Prostate gland (tissue), 2 donors: ENCODE measurements at places on chromosomes 12 and 14.

DNA sequence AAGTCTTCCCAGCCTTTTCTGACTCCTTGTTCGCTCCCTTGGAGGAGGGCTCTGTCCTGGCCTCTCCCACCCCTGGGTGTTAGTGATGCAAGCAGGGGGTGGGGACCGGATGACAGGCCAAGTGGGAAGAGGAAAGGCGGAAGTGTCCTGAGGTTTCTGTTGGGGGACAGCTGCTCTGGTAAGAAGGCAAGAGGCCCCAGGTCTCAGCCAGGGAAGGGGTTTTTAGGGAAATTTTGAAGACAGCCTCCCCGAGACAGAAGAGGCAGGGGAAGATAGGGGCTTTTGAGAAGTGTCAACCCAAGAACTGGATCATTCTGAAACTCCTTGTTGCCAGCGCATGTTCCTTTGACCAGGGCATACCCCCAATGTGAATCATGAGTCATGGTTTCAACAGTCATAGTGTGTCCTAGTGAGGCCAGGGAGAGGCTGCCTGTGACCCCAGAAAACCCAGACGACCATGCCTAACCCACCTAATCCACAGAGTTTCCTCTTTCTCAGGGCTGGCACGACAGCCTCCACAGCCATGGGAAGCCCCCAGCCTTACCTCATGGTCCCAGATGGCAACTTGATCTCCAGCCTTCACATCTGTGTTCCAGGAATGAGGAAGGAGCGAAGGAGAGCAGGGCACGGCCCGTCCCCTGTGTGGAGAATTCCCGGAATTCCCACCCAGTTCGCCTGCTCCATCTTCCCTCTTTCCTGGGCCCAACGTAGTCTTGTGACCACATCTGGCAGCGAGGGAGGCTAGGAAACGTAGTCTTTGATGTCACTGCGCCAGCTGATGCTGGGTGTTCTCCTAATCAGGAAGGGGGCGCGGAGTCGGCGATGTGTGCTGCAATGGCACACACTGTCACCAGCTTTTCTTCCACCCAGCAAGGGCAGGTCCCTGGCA lies 4.9 kb upstream of the GPR132 start:
- DNase-seq = no peak

DNA sequence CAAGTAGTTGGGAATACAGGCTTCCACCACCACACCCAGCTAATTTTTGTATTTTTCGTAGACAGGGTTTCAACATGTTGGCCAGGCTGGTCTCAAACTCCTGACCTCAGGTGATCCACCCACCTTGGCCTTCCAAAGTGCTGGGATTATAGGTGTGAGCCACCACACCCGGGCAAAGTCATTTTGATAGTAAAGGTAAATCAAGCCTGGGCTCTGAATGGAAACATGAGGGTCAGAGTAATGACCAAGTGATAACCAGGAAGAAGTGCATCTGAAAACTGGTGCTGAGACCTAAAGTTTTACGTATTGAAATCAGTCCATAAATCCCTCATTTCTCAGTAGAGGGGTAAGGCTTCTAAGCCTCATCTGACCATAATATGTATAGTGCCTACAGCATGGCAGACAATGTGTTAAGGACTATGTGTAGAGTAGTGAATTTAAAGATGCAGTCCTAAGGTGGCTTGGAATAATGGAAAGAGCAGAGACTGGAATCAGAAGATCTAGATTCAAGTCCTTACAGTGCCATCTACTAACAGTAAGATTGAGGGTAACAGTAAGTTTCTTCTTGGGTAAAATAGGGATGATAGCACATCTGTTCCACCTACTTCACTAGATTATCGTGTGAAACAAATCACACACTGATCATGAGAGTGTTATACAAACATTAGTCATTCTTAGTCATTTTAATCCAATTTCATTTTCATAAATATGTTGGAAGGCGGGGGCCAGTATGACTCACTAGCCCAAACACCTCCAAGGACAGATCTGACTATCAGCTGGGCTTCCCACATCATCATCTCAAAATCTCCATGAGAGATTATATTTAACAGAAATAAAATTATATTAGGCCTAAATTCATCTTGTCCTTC lies 11.2 kb downstream of the MAP4K5 start:
- no peak for DNase-seq

- DNase-seq = no peak
Measured at GRCh38 chr12:28027947-28028724, 55.6 kb upstream of the PTHLH start.

- no peak for DNase-seq
Measured at GRCh38 chr14:65177551-65177950, 75.2 kb upstream of the MAX start.

DNA sequence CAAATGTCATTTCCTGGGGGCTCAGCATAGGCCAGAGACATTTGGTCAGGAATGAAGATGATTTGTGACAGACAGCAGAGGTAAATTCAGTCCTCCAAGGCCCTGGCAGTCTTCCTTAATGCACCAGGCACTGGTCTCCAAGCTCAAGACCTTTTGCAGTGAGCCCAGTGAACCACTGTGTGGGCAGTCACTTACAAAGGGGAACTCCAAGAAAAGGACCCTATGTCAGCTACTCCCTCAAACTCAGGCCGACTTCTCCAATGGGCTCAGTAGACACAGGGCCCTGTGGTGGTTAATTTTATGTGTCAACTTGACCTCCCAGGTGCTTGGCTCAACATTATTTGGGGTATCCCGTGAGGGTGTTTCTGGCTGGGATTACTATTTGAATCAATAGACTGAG lies 29.3 kb upstream of the PLEK2 start:
- DNase-seq = no peak

GRCh38 chr12:62190689-62191490 lies 69.3 kb upstream of the USP15 start:
- DNase-seq = no peak

GRCh38 chr14:103530390-103530789 lies 1.4 kb downstream of the TRMT61A start:
- no peak for DNase-seq

GRCh38 chr14:52837451-52837850 lies 46.0 kb upstream of the GNPNAT1 start:
- no peak for DNase-seq

DNA sequence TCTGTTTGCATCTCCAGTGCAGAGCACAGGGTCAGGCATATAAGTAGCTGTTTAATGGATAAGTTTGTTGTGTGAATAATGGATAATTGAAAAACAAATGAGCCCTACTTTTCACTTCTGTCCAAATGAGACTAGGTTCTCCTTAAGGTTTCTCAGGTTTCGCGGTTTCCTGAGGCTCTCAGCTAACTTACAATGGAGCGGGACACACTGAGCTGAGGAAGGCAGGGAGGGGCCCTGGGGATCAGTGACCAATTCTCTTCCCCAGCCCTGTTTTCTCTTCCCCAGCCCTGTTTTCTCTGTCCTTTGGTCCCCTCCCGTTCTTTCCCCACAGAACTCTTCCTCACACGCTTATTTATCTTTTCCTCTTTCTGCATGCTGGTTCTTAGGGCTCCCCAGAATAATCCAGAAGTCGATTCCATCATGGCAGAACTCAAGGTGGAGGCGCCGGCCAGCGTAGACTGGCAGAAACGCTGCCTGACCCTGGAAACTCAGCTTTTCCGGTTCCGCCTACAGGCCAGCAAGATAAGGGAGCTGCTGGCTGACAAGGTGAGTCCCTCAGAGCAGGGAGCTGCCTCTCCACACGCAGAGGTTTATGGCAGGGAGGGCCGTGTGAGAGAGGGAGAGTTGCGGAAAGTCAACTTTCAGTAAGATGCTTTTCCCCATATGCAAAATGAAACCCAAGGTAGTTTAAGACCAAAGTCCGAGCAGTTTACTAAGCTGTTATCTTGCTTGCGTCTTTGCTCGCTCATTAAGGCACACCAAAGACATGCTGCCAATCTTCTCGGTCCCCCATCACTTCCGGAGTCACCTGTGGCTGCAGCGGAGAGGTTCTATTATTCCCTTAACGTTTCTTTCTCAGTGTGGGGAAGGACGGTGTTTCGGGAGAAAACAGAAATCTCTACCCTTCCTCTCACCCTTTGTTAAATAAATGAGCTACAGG lies 8.6 kb downstream of the PLEKHH1 start:
- no peak for DNase-seq

DNA sequence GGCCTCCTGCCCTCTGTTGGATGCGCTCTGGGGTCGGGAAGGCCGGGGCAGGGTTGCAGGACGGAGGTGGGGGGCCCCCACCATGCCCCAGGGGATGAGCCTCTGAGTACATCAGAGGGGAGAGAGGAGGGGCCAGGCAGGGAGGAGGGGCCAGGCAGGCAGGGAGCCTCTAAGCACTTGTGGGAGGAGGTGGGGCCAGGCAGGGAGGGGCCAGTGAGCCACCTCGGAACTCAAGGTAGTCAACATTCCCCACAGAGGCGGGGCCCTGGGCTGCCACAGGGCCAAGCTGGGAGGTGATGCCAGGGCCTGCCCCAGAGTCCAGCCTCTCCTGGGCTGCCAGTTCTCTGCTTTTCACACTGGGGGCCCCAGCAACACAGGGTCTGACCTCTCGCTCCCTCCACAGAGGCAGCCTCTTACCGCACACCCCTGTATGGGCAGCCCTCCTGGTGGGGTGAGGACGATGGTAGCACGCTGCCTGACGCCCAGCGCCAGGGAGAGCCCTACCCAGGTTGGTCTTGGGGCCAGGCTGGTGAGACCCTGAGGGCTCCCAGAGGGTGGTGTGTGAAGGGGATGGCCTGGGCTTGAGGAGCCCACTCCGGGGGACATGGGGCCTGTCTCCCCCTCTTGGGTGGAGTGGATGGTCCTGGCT lies 17.4 kb downstream of the CEP170B start:
- peak; percentile 57 for DNase-seq

- DNase-seq = no peak
Measured at GRCh38 chr14:87696485-87696884, 296.5 kb downstream of the GALC start.

DNA sequence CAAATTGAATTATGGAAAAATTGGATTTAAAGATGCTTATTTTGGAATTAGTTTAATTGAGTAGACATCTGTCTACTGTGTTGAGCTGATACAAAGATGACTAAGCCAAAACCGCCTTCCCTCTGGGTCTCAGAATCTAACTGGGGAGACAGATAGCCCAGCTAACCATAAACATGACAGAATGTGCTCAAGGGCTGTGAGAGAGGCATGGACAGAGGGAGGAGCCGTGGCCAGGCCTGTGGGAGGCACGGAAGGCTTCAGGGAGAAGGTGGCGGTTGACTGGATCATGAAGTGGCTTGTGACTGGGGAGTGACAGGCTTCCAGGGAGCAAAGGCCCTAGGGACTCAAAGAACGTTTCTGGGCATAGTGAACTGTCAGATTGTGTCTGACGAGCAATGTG lies 74.6 kb downstream of the DACT1 start:
- no peak for DNase-seq

GRCh38 chr12:57720606-57721595 lies 17.6 kb downstream of the AGAP2 start:
- no peak for DNase-seq

GRCh38 chr14:72869407-72870329 lies 24.2 kb downstream of the DPF3 start:
- DNase-seq = no peak

- DNase-seq = peak; percentile 90
Measured at GRCh38 chr12:49842519-49843352, at the start of gene BCDIN3D. Gene BCDIN3D, minus strand, starts transcription at chr12:49843106. Its CDS starts 19 bp downstream, at chr12:49843087.

DNA sequence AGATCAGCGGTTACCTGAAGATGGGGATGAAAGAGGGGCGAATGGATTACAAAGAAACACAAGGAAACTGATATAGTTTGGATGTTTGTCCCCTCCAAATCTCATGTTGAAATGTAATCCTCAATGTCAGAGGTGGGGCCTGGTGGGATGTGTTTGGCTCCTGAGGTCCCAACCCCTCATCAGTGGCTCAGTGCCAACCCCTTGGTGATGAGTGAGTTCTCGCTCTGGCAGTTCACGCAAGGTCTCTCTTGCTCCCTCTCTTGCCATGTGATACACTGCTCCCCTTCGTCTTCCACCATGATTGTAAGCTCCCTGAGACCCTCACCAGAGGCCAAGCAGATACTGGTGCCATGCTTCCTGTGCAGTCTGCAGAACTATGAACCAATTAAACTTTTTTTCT lies 28.0 kb downstream of the ITGA7 start:
- DNase-seq = no peak

- DNase-seq = no peak
Measured at GRCh38 chr12:69929125-69929524, 104.1 kb downstream of the MYRFL start.

GRCh38 chr12:77746096-77746495 lies 84.6 kb upstream of the NAV3 start:
- DNase-seq = no peak

- no peak for DNase-seq
Measured at GRCh38 chr12:114347861-114348260, 58.1 kb downstream of the TBX5 start.

GRCh38 chr12:39814626-39815025 lies 195.0 kb upstream of the ABCD2 start:
- no peak for DNase-seq

DNA sequence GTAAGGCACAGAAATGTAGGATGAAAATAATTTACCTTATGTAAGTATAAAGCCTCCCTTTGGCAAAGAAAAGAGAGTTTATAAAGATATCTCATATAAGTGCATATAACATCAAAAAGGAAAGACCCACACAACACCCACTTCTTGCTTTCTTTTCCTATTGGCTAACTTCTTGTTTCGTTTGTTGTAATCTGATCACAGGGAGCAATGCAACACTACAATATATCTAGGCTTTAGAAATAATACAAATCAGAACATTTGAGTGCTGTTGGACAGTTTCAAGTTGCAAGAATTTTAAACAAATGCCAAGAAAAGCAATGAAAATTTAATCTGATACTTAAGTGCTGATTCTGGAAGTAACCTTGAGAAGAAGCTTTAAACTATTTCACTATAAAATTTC lies 1.3 kb downstream of the FGD6 start:
- DNase-seq = no peak

DNA sequence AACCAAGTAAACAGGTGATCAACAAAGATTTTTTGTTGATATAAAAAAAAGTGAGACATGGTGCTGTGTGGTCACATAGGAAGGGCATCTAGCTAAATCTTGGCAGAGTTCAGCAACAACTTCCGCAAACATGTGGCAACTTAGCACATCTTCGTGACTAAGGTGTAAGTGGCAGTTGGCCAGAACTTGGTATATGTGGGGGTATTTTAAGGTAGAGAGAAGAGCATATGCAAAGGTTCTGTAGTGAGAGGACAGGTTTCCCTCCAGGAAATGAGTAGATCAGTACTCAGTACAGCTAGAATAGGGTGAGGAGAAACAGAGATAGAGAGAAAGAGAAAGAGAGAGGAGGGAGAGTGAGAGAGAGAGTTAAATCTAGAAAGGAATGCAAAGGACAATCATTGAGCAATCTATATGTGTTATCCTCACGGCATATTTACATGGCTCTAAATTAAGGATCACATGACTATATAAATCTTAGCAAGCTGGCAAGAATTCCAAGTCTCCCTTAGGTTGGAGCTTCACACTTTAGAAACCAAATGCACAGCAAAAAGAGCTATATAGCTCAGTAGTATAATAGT lies 227.7 kb upstream of the HMGA2 start:
- DNase-seq = no peak
